Nucleus accumbens (tissue), 56 donors: ENCODE measurements at places on chromosomes 11 and 22.

DNA sequence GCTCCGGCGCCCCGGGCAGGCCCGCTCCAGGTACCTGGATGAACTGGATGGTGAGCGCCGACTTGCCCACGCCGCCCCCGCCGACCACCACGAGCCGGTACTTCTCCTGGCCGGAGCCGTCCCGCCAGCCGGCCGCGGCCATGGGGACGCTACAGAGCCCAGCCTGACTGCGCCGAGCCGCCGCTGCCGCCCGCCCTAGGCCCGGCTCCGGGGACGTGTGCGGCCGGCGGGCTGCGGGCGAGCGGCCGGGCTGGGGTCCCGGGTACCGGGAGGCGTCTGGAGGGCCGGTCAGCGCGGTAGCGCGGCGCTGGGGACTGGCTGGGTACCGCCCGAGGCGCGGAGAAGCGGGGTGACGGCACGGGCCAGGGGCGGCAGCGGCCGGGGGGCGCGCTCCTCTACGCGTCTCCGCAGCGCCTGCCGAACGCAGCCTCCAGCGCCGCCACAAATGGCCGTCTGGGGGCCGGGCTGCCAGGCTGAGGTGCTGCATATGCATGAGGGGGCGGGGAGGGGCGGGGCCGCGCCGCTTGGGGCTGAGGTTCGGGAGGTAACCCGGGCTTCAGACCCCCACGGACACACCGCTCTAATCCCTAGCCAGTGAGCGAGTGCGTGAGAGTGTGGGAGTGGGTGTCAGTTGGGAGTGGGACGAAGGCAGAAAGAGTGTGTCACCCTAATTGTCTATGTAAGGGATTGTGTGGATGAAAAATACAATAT is at the start of gene RRAS2:
Gene RRAS2, minus strand, starts transcription at position 455 of the 711 bp plus-strand sequence. Its CDS starts 313 bp downstream, at position 142.
- peak; percentile 30 for DNase-seq

DNA sequence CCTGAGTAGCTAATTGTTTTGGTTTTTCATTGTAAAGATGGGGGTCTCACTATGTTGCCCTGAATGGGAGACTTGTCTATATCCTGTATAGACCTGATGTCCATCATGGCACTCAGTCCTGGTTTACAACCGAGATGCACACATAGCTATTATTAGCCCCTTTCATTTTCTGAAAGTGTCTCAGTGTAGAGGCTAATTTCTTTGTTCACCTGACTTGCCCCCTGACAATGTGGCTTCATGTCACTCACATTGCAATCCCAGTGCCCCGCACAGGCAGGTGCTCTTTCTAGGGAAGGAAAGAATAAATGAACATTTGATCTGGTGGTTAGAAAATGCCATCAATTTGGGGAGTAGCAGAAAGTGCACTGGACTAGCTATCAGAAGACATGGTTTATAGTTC is 13.1 kb upstream of the KDM2A start:
- DNase-seq: no peak

DNA sequence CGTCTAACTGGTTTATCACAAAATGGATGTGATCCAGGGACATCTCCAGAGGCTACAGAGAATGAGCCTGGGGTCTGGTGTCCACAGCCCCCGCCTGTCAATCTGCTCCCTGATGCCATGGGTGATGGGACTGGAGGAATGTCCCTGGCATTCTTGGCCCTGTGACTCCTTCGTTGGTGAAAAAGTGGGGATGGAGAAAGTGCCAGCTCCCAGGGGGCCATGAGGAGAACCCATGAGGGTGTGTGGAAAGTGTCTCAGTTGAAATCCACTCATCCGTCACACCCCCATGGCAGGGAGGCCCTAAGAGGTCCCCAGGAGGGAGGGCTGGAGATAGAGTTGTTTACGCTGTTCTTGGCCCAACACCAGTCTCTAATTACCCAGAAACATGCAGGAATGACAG is 322.0 kb downstream of the CTTN start:
- no peak for DNase-seq

- no peak for DNase-seq
Observed at GRCh38 chr11:16925561-16926065, 88.6 kb downstream of the PLEKHA7 start.

- DNase-seq: peak; percentile 54
Observed at GRCh38 chr11:111540114-111540936, at the start of gene LAYN. Gene LAYN, plus strand, starts transcription at chr11:111540720. Its CDS starts 124 bp downstream, at chr11:111540844.
